ENCODE measurements at places on chromosomes 6 and 20.

DNA sequence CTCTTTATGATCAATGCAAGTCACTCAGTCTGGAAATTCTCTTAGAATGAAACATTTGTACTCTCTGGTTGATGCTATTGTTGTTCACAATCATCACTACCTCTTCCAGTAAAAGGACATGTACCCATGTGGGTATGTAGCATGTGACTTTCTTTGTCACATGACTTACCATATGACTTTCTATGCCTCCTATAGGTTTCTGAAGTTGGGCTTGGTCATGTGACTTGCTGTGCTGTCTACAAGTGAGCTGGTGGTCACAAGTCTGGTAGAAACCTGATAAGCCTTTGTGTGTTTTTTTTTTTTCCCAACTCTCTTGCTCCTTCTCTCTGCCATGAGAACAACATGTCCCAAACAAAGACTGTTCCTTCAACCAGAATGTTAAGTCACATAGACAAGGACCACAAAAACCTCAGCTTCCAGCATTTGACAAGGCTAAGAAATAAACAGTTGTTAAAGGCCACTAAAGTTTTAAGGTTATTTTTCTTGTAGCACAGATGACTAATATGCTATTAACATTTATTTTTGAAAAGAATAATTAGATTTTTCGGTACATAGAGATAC is 379.2 kb upstream of the SLC35B3 start:
- DNase-seq, result no peak

- no peak for DNase-seq
These were observed 46.4 kb upstream of the TGM2 start for GRCh38 chr20:38211200-38212097.

DNA sequence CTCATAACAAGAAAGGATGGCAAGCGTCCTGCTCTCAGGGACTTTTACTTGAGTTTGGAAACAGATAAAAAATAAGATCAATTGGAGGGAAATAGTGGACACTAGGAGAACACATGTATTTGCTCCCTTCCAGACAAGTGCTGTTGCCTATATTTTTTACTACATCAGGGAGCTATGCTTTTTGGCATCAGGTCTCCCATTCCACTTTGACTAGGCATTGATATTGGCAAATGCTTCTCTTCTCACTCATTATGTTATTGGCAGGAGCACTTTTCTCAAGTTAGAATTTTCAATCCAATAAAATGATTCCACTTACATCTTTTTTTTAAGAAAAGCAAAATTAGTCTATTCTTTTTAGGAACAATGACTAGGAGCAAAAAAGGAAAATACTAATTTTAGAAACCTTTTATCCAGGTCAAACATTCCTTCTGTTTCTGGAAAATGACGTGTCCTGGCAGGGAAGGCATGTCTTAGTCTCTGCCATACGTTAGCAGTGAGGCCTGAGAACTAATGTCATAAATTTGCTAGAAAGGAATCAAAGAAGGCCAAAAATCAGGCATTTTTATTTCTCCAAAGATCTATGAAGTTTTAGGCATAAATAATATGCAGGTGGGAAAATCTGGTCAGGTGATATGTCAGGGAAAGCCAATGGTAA is 21.4 kb downstream of the BCAS1 start:
- DNase-seq, result no peak

DNA sequence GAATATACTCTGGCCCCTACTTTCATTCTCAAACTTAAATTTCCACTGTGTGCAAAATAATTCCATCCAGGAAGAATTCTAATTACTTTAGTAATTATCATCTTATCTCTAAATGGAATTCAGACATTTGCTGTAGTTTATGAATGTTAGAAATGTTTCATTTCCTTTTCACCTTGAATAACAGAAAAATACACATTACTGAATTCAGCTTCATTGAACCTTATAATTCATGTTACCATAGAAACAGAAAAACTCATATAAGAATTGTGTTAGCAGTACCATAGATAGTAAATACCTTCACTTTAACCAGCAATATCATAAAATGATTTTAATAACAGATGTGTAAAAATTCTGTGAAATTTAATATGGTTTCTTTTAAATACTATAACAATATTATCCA is 514.9 kb downstream of the CDKAL1 start:
- no peak for DNase-seq

GRCh38 chr20:17499041-17499440 is 32.1 kb downstream of the BFSP1 start:
- DNase-seq, result no peak

GRCh38 chr6:42571611-42572342 is 7.9 kb downstream of the UBR2 start:
- DNase-seq, result no peak

DNA sequence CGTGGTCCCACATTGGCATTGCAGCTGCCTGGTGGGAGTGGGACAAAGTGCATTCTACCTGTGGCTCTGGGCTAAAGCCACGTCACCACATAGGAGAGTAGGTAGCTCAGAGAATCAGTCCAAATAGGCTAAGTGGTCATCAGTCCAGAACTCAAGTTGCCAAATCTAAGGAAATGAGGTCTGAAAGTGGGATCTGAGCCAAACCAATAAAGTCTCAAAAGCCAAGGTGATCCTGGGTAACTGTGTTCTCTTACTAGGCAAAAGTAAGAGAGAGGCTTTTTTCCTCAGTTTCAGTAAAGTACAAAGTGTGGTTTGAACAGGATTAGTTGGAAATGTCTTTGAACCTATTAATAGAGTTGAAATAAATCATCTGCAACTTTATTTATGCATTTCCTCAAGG is 68.6 kb upstream of the CNKSR3 start:
- no peak for DNase-seq

Data from naive thymus-derived CD8-positive, alpha-beta T cell (primary cell).